ENCODE measurements at places on chromosomes 5 and 9.

DNA sequence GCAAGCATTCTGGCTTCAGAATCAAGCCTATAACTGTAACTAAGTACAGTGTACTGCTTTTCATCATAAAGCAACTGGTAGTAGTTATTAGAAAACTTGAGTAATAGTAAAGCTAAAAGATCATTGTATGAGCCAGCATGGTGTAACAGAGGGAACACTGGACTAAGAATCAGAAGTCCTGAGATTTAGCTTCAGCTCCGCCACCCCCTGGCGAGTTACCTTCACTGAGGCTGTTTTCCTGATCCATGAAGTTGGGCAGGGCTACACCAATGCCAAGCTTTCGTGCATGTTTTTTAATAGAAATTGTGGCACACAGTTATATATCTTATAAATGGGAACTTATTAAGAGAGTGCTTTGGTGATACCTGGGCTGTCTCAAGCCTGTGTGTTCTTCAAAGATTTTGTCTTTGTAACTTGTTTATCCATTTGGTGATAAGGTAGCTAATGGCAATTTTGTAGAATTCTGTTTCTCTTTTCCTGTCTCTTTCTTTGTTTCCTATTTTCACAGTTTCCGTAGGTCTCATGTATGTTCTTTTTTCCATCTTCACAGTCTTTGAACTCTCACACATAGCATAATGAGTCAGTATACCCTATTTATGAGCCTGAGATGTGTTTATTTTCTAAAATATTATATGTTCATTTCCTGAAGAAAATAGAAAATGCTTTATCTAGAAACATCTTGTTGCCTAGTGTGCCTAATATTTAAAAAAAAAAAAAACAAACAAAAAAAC lies 102.3 kb downstream of the GDNF start:
- no peak for DNase-seq

GRCh38 chr9:111886983-111887718 lies 9.5 kb upstream of the UGCG start:
- DNase-seq, result no peak

DNA sequence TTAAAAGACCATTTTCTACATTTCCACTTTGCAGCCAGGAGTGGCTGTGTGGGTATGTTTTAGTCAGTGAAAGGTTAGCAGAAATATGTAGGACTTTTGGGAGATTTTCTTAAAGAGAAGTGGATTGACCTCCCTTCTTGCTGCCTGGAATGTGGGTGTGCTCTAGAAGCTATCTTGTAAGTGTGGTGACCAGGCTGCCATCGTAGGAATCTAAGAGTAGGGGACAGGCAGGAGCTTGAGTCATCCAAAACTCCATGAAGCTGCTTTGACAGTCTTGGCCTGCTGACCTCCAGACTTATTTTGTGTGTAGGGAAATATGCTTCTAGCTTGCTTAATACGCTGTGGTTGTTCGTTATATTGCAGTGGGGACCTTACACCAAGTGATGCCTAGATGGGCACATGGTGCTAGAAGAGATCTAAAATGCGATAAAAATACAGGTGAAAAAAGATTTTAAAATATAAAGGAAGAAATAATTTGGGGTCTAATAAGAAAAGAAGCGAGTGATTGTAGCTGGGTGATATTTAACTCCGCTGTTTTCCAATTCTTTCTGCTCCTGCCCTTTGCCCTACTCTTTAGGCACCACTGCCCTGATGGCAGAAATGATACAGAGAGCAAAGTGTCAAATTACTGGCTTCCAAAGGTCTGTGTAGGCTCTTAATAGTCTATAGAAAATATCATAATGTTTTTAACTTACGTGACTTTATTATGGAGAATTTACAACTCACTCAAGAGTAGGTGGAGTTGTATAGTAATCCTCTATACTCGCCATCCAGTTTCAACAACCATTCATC lies 298.2 kb upstream of the ZNF608 start:
- no peak for DNase-seq

DNA sequence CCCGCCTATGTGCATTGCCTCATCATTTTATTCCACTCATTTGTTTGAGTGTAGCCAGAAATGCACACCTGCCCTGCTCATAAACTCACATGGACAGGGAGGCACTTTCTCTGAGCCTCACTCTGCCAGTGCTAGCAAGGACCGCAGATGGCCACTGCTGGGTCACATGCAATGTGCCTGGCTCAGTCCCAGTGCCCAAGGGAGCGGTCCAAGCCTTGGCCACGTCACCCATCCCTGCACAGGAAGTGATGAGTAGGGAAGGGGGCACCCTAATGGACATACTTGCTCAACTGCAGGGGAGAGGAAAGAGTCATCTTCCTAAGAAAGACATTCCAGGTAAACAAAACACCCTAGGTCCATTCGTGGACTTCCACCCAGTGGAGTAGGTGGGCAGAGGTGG lies 630.9 kb downstream of the IRX1 start:
- DNase-seq, result no peak

- DNase-seq, result no peak
Measured at GRCh38 chr9:136808075-136808805, 492 bp downstream of the RABL6 start.

- no peak for DNase-seq
Measured at GRCh38 chr5:171692107-171692506, 93.5 kb upstream of the SMIM23 start.

DNA sequence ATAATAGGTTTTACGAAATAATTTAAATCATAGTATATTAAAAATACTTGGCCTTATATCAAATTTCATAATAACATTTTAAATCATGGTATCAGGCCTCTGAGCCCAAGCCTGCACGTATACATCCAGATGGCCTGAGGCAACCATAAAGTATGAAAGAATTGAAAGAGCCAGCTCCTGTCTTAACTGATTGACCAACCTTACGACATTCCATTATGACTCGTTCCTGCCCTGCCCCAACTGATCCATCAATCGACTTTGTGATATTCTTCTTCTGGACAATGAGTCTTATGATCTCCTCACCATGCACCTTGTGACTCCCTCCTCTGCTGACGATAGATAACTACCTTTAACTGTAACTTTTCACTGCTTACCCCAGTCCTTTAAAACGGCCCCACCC lies 545.0 kb downstream of the MTRR start:
- DNase-seq, result no peak

DNA sequence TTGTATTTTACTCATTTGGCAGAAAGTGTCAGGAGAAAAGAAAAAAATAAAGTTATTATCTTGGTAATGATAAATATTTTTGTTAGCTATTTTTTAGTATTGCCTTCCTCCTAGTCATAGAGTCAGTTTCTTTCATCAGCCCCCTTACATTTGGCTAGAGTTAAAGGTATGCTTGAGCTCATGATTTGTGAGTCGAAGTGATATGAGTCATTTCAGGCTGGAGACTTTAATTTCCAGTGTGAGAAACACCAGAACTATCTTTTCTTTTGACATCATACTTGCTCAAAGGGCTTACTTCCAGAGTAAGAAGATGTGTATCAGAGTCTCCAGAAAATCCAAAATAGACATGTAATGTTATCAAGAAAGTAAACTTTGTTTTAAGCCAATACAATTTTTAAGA lies 746.7 kb upstream of the TYRP1 start:
- no peak for DNase-seq

- no peak for DNase-seq
Measured at GRCh38 chr5:129098488-129099183, 4.1 kb downstream of the ISOC1 start.

DNA sequence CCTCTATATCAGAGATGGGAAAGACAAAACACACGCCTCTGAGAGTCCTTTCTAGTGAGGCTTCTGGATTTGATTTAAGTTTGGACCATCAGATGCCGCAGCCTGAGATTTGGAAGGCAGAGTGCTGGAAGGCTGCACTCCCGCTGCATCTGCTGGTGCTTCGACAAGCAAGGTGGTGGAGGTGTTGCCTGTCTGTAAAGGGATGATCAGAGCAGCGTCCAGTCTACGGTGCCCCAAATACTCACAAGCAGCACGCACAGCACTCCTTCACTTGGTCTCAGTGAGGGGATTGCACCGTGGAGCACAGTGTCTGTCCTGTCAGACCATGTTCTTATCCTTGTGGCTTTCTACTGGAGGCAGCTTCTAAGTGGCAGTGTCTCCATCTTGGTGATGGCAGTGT lies 221.4 kb downstream of the GADD45G start:
- no peak for DNase-seq

DNA sequence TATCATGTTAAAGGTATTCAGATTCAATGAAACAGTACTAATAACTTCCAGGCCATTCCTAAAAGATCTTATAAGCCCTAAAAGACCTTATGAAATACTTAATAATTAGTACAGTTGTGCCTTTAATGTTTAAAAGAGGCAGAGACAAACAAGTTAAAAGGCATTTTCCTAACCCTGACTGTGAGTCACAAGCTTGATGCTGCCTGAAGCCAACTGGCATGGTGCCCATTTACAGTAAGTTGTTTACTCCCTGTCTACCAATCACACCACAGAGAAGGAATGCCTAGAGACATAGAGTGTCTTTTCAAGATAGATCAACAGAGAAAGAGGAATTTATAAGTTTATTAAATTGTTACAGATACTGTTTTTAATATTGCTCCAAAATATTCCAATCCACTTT lies 47.8 kb downstream of the NR3C1 start:
- DNase-seq, result peak; percentile 29

DNA sequence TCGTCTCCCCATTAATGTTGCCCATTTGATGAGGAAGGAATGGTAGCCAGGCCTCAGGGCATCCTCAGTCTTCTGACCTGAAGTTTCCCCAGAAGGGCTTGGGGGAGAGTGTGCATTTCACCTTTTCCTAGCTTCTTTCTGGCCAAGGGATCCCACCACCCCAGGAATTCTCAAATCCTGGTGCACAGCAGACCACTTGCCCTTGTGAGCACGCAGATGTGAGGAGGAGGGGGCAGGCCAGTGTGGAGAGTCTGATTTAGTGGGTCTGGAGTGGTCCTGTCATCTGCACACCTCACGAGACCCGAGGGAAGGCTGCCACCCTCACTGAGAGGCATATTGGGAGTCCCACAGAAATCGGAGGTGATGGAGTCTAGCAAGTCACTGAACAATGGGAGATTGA lies 64.3 kb downstream of the CXXC5 start:
- DNase-seq, result no peak

GRCh38 chr9:89799766-89800165 lies 195.0 kb downstream of the GADD45G start:
- DNase-seq, result no peak

DNA sequence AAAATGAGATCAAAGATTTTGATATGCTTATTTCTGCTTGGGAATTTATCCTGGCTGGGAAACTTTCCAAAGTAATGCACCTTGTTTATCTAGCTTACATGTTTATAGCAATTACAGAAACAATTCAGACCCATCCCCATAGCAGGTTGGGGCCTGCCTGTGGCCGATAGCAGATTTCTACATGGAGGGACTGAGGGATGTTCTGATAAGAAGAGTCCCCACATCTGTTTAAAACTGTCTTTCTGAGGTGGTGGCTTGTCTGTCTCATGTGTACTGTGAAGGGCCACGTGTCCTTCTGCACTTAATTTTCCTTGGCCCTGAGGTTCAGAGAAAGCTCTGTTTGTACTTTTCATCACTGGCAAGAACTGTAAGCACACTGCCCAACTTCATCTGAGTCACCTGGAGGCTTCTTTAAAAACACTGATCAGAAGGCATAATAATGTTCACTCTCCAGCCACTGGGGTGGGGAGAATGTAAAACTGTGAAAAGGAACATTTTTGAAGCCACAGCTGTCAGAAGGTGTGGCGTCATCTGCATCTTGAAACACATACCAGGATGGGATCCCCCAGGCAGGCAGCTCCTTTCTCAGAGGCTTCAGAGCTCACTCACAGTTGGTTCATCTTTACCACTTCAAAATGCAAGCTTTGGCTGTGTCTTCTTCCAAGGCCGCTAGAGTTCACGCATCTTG lies 80.3 kb downstream of the MAP1B start:
- DNase-seq, result no peak

DNA sequence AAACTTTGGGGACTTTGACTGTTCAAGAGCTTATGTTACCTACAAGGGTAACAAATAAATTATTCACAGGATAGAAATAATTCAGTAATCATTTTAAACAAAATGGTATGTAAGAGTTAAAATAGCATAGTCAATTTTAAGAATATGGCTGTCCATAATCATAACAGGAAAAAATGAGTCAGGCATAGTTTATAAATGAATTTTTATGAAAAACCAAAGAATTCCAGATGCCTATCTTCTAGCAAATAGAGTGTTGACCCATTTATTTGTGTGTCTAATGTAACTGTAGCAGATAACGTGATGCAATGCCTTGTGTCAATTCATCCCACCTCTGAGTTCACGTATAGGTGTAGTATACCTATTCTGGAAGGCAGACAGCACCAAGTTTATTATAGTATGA lies 169.7 kb upstream of the CDH9 start:
- DNase-seq, result no peak

GRCh38 chr9:2299843-2300205 lies 284.7 kb downstream of the SMARCA2 start:
- no peak for DNase-seq

DNA sequence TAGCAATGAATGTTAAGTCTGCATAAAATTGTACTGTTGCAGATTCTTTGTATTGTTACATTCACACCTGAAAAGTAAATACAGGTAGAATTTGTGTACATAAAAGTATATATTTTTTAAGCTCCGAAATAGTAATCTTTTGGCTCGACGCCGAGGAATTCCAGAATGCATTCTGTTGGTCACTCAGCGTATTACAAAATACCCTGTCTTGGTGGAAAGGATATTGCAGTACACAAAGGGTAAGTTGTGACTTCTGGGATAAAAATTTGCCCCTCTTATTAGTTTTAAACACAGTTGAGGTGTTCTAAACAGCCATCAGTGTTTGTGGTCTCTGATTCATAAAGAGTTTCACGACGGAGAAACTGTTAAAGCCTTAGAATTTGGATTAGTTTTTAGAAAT lies 257.6 kb downstream of the ARHGEF28 start:
- no peak for DNase-seq

DNA sequence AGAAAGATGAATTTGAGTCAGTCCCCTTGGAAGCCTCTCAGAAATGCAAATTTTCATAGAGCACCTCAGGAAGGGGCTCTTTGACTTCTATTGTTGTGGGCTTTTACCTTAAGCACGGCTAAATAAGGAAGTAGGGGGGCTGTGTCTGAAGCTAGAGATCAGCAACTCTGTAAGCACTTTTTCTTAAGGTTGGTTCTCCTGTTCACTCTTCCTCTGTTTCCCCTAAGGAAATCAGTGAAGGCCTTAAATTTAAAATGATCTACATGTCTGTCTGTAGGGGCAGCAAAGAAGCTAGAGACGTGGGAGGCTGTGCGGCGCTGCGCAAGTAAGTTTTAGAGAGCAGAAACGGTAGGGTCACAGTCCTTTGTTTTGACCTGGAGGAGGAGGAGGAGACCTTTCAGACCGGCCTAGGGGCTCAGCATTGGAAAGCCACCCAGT lies 1.2 kb upstream of the CDC14B start:
- DNase-seq, result no peak

GRCh38 chr9:87500491-87501270 lies 3.0 kb downstream of the DAPK1 start:
- DNase-seq, result peak; percentile 47

GRCh38 chr5:173051746-173052145 lies 4.4 kb upstream of the CREBRF start:
- no peak for DNase-seq

- DNase-seq, result no peak
Measured at GRCh38 chr9:129023036-129023907, 4.9 kb downstream of the SH3GLB2 start.

Data from activated CD4-positive, alpha-beta T cell treated with anti-CD3 and anti-CD28 coated beads, Interleukin-2, amount 50 U/mL, for 16 hours (primary cell).